ENCODE measurements at places on chromosomes 5 and 9.

GRCh38 chr9:121354141-121354540 lies 15.9 kb downstream of the STOM start:
- DNase-seq = no peak

GRCh38 chr9:22031655-22032411 lies 22.7 kb upstream of the CDKN2B start:
- DNase-seq = no peak

DNA sequence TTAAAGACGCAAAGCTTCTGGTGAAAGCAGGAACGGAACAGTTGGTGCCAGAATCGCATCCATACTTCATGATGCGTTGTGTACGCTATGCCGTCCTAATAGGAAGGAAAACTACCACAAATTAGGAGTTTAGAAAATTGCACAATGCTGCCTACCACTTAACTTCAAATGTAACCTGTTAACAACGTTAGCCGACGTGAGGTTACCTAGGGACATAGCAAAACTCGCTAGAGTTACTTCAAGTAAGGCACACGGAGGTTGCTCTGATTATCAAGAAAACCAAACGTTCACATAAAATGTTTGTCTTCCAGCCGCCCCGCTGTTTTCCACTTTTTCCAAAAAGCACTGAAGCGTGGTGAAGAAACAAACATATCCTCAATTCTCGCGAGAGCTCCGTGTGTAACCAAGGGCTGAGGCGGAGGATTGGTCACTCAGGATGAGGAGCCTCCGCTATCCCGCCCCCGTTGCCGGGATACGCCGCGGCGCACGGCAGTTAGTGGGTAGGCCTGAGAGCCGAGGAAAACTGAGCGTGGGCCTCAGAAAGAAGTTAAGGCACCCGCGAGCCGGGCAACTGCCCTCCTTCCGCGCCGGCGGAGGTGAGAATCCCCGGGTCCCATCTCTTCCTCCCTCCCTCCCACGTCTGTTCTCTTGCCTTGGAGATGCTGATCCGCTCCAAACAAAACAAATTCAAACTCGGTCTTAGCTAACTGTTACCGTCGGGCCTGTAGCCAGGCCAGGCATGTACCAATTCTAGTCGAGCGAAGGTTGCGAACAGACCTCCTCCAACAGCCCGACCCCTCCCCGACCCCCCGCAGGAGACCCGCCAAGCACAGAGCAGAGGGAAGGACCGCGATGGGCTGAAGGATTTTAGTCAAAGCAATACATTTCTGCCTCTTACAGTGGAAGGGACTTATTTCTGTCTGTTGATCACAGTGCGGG lies at the start of gene IFT74:
TSS of gene IFT74 (plus strand) at position 492 of the 939 bp plus-strand sequence. CDS start 5,556 bp downstream, outside the sequence.
- DNase-seq = peak; percentile 81

DNA sequence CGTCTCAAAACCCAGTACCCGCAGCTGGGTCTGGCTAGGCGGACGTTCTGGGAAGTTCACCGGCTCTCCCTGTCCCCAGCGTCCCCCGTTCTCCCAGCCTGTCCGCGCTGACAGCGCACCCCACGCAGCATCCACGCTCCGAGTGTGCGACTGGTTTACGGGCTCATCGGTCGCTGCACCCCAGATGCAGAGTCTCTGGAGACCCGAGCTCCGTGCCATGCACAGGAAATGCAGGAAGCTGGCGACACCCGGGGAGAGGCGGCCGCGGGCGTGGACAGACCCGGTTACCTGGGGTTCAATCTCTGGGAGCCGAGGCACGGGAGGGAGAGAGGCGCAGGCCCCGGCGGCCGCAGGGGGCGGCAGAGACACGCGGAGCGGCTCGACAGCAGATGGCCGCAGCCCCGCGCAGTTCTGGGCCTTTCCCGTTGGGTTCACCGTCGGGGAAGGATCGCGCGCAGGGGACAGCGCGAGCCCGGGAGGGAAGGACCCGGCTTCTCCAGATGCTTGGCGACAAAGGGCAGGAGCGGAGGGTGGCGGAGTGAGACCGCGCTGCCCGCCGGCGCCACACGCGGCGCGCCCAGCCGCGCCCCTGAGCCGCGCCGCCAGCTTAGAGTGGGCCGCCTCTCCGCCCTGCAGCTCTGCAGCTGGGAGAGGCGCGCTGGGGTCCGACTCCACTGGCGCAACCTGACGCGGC lies 558 bp downstream of the SHROOM1 start:
- DNase-seq = peak; percentile 52

- DNase-seq = no peak
Measured at GRCh38 chr9:137448602-137448962, 7.4 kb upstream of the ENTPD8 start.

DNA sequence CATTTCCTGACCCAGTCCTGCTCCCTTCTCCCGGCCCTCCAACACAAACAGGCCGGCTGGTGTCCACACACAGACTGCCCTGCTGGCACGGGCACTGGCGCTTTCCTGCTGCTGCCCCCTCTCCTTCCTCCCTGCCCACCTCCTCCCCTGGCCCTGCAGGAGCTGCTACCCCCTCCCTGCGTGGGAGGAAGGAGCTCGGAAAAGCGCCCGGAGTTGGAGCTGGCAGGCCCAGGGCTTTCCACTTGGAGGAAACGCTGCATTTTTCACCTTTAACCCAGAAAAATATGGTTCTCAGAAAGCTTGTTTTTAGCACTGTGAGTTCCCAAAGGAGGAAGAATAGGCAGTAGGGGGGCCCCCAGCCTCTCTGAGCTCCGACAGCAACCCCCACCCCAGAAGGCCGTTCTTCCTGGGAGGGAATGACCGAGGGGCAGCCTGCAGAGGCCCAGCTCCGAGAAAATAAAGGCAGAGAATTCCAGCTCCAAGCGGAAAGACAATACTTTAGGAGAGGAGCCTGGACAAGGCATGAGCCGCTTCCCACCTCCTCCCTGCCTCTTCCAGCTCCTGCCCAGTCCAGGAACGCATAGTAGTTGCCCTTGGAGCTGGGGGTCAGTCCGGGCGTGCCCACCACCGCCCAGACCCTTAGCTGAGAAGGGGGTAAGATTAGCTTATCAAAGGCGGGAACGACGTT lies 88.9 kb downstream of the LIFR start:
- DNase-seq = no peak

DNA sequence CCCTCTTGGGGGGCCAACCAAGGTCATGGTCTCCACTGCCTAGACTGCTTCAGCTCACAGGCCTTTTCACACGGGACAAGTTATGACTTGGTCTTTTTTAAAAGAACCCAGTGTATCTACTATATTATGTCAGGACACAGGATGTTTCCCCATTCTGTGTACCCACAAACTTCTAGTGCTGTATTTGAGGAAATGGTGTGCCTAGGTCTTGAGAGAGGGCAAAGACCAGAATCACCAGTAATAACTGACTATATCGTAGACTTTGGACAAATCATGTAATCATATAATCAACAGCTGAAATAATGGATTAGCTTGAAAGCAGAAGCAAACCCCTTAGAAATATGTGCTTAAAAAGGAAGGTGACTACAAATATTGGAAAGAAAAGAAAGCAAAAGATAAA lies 133.3 kb downstream of the ARL15 start:
- DNase-seq = no peak

GRCh38 chr5:132102101-132102701 lies 28.6 kb downstream of the CSF2 start:
- DNase-seq = no peak

DNA sequence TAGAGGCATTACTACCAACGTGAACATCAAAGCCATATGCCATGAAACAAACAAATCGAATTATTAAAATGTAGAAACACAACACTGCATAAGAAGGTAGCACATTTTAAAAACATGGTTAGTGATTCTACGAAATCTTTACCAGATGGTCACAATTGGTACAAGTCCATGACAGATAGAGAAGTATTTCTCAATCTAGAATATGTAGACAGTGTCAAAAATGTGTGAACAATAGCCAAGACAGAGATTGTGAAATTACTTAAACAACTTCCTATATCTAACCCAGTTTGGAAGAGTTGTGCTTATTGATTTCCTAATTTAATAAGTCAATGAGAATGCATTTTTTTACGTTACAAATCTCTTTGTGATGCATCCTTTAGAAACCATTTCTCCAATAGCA lies 1121.6 kb downstream of the MAT2B start:
- no peak for DNase-seq

All from stimulated activated CD4-positive, alpha-beta T cell treated with anti-CD3 and anti-CD28 coated beads, Interleukin-1b, Interleukin-23, amount 100 ng/mL, for 1 hour (primary cell).